ENCODE measurements at places on chromosomes 1 and 21.
A peak's percentile ranks its signal among the peaks of the same experiment; 100 is the strongest.

- no peak for DNase-seq
These were observed 6.7 kb downstream of the TRIM45 start for GRCh38 chr1:117114877-117115276.

DNA sequence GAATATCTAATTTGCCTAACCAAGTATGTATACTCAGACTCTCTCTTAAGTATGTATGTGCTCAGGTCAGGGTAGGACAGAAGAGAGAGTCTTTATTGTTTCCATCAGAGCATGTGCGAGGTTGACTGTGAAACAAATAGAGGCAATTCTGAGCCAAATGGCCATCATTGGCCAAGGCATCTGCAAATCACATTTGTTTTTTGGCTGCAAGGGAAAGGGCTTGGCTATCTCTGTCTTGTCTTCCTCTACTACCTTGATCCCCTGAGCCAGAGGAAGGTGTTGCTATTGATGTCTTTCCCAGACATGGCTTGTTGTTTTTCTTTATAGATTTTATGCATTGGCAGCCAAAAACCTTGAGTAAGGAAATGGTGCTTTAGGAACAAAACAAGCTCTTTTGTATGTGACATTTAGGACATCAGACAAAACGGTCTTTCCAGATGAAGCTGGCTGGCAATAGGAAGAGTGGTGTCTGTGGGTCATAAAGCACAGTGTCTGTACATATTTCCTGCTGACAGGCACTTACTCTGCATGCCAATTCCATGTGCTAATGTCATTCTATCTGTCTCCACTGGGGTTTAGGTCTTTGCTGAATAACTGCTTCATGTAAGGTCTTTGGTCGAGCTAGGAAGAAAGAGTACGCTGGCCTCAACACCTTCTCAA is 163.3 kb downstream of the BRINP2 start:
- peak; percentile 44 for DNase-seq

DNA sequence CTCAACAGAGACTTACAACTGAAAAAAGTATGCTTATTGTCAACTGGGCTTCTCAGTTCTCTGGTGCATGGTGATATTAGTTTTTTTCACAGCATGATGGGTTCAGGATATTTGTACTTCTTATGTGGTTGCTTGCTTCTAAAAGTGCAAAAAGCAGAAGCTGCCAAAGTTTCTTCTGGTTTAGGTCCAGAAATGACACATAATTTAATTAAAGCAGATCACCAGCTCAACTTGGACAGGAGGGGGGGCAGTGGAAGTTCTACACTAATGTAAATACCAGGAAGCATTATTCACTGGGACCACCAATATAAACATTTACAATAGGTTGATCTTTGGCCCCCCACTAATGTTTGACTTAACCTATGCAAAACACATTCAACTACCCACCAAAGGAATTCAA is 354.8 kb upstream of the BRINP3 start:
- no peak for DNase-seq

DNA sequence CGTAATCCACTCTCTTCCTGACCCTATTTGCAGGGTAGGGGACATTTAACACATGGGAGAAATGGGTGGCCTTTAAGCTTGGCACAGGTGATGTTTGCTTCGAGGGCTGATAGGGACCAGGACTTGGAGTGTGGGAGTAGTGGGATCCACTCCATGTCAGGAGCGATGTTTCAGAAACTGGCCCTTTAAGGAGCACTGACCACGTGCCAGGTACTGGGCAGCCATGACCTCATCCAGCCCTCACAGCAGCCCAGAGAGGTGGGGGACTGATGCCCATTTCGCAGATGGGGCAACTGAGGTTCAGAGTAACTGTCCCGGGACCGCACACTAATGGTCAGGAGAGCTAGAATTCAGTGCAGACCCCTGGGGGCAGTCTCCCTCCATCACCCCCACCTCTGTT is 11.4 kb downstream of the PADI3 start:
- no peak for DNase-seq

DNA sequence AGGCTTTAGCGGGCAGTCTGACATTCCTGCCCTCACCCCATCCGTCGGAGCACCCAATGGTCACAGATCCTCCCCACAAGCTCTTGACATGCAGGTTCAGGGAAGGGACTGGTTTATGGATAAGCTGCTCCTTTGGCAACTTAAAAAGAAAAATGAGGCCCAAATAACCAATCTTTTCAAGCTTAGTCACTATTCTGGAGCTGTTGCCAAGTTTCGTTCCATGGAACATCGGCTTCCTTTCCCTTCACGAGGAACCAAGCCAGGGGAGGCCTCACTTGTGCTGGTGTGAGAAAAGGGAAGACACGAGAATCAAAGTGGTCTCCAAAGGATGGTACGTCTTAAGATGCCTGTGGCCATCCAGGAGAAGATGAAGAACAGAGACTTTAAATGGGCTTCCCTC is 46.1 kb upstream of the LPAR3 start:
- DNase-seq: no peak
